ENCODE measurements at places on chromosomes 3 and 15.
A peak's percentile ranks its signal among the peaks of the same experiment; 100 is the strongest.

DNA sequence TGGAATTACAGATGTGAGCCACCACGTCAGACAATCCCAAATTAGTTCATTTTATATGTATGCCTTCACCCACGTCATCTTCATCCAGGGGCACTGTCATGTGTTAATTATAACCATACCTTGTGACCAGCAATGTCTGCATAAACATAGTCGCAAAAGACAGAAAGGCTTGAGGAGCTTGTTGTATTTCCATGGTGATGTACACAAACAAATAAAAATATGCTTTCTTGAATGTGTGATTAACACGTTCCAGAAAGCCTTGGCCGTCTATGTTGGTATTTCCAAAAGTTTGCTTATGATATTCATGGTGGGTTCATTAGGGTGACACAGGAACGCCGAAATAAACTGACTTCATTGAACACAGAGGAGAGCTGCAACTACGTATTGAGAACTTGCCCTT, 524.7 kb upstream of the ZNF717 start:
- DNase-seq: no peak

DNA sequence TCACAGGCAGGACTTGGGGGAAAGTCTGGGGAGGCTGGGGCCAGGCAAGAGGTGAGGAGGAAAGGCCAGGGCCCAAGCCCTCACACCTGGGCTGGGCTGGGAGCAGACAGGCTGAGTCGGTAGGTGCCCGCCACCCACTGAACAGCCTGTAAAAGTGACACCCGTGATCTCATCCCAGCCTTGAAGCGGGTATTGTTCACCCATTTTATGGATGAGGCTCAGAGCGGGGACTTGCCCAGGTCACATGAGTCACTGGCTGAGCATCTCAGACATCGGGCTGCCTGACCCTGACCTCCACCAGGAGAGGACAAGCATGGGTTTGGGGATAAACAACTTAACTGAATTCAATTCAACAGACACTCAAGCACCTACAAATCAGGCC, 52.0 kb upstream of the CTSH start:
- DNase-seq: no peak

DNA sequence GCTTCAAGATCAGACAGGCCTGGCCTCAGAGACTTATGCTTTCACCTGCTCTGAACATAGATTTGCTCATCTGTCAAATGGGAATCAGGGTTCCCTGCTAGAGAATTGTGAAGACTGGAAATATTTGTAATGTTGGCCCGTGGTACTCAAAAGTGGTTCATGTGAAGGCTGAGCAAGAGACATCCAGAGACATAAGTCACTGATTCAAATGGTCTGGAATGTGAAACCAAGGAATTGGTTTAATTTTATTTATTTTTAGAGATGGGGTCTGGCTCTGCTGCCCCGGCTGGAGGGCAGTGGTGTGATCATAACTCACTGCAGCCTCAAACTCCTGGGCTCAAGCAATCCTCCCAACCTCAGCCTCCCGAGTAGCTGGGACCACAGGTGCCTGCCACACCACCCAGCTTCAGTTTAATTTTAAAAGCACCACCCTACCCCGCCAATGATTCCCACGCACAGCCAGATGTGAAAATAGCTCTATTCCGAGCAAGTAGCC, 60.1 kb downstream of the DAPK2 start:
- no peak for DNase-seq

DNA sequence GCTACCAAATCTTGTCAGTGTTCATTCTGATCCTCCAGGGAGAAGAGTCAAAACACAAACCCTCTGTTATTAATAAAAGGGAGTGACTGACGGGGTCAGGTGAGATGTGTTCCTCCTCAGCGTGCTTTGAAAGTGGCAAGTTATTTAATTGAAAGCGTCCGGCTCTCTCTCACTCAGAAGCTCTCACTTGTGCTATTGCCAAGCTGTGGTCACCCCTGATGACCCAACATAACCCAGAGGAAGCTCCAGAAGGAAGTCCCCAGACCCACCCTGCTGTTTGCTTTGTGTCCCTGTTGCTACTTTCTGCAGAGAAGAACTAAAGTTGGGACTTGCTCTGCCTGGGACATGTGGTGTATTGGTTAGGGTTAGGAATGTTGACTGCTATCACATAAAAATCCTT, 235.6 kb downstream of the EDEM1 start:
- DNase-seq: no peak

GRCh38 chr3:30195352-30195751, 411.0 kb upstream of the TGFBR2 start:
- DNase-seq: no peak

DNA sequence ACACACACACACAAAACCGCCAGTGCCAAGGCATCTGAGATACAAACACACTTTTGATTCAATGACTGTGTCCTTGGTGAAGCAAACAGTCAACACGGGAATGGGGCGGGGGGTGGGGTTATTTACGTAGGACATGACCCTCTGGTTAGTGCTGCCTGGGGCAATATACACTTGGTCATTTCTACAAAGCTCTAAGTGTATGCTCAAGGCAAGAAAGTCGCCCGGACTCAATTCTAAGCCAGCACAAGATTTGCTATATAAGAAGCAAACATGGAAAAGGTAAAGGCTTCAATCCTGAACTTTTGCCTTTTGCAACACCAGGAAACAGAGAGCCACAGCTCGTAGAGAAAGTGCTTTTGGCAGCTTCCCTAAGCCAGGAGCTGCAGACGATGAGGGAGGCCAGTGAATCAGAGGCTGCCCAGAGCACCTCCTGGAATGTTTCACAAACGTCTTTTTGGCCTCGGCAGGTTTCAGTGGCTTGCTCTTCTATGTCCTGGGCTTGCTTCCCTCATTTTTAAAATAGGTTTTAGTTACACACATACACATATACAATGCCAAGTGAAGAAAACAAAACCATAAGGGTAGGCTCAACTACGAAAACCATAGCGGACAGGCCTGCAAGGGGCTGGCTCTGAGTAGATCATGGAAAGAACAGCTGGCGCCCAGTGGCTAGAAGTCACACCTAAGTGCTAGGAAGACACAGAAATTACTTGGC, 73.6 kb downstream of the TM4SF4 start:
- DNase-seq: no peak

DNA sequence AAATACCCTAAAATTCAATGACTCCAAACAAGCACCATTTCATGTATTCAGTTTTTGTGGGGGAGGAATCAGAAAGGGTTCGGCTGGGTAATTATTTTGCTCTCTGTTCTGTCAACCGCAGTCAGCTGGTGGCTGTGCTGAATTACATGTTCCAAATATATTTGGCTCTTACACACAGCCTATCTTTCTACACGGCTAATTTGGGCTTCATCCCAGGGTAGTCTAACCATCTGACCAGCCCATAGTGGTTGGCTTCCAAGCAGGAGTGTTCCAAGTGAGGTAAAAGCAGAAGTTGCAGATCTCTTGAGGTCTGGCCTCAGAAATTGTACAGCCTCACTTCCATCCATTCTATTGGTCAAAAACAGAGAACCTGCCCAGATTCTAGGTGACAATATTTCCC, 760.8 kb upstream of the SEMA6D start:
- DNase-seq: no peak

DNA sequence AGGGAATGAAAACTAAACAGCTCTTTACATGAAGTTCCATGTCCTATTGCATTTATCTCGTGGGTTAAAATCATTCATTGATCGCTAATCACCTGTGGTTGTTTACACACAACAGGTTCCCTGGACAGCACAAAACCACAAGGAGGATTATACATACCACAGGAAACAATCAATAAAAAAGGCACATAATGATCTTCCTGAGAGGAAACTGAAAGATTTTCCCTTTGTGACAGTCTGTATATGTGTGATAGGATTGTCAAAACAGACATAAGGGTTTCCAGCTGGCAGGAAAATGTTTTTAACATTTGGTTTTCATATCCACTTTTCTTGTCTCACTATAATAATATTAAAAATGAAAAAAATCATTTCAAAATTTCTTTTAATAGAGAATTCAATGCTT, 541.8 kb downstream of the NLGN1 start:
- DNase-seq: no peak

GRCh38 chr3:85567071-85567676, 608.4 kb downstream of the CADM2 start:
- no peak for DNase-seq

- DNase-seq: peak; percentile 82
These were observed 40.5 kb downstream of the SH3BP5 start for GRCh38 chr3:15291589-15292541.

GRCh38 chr3:197019021-197019420, 10.6 kb downstream of the MELTF start:
- DNase-seq: no peak

GRCh38 chr15:51314391-51315337, 23.7 kb downstream of the CYP19A1 start:
- no peak for DNase-seq

GRCh38 chr3:53682807-53683206, 163.4 kb downstream of the CHDH start:
- DNase-seq: no peak

DNA sequence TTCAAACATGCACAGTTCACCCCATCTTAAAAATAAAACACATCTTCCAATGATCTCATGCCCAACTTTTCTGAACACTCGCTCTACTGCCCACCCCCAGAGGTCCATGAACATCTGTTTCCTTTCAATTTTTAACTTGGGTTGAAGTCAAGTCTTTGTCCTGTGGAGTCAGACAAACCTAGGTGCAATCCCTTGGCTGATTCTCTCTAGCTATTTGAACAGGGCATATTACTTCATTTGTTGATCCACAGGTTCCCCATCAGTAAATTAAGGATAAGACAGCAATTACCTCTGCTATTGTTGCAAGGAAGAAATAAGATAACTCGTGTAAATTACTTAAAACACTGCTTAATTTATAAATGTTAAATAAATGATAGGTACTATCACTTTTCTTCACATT, 180.1 kb downstream of the CNTN3 start:
- DNase-seq: no peak

- DNase-seq: no peak
These were observed 4.9 kb upstream of the PODXL2 start for GRCh38 chr3:127624063-127624462.

DNA sequence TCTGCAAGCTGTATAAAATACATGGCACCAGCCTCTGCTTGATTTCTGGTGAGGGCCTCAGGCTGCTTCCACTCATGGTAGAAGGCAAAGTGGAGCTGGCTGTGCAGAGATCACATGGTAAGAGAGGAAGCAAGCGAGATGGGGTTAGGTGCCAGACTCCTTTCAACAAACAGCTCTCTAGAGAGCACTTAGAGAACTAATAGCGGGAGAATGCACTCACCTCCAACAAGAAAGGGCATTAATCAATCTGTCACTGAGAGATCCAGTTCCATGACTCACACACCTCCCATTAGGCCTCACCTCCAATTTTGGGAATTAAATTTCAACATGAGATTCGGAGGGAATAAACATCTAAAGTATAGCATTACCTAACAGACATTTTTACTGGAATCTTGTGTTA, 644.1 kb upstream of the ARRDC4 start:
- no peak for DNase-seq

GRCh38 chr3:60633644-60634043, 617.6 kb downstream of the FHIT start:
- no peak for DNase-seq

DNA sequence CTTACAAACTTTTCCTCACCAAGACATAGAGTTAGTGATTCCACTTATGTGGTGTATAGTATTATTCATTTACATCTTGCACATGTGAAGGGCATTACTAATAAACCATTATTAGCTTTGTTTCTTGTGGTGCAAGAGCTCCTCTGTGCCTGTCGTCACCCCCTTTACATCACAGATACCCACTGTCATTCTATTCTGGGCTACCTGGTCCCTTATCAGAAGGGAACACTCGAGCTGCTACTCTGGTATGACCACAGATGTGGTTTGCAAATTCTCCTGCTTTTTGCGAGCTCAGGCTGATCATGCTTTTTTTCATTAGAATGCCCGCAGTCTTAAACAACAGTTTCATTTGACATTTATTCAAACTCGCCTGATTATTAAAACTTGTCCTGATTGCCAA, 13.9 kb upstream of the SENP2 start:
- DNase-seq: no peak

- peak; percentile 33 for DNase-seq
These were observed 197.4 kb downstream of the KLHL25 start for GRCh38 chr15:85597155-85597815.

DNA sequence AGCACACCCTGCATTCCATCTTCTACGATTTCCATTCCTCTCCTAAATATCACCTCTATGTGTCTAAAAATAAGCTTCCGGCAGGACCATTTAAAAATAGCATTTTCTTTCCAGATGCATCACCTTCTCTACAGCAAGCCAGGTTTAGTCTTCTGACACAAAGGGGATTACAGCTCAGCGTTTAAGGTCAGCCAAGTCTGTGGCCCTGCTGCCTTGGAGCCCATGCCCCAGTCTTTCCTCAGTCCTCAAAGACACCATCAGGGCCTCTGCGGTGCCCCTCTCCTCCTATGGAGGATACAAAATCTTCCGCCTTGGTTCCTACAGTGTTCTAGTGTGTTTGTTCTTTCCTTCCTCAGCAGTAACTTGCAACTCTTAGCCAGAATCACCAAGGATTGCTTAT, 3.8 kb downstream of the SELENOS start:
- no peak for DNase-seq

- DNase-seq: no peak
These were observed 101.6 kb upstream of the RAD18 start for GRCh38 chr3:9064850-9065249.

GRCh38 chr15:90683371-90683770, 33.8 kb upstream of the BLM start:
- no peak for DNase-seq

- DNase-seq: no peak
These were observed 465.5 kb downstream of the SI start for GRCh38 chr3:164612751-164613150.

DNA sequence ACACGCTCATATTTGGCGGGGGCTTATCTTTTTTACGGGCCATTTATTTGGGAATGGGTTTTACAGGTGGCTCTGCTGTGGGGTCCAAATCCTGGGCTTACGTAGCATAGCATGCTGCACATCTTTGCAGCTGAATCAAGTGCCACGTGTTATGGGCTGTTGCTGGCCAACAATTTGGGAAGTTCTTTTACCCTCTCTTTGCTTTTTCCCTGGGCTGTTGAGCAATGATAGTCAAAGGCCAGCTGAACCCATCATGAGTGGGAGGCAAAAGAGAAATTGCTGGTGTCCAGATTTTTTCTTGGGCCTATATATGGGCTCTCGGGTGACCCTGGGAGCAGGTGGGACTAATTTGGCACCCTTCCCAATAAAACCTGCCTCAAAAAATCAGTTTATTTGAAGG, 209.3 kb upstream of the SATB1 start:
- DNase-seq: no peak

DNA sequence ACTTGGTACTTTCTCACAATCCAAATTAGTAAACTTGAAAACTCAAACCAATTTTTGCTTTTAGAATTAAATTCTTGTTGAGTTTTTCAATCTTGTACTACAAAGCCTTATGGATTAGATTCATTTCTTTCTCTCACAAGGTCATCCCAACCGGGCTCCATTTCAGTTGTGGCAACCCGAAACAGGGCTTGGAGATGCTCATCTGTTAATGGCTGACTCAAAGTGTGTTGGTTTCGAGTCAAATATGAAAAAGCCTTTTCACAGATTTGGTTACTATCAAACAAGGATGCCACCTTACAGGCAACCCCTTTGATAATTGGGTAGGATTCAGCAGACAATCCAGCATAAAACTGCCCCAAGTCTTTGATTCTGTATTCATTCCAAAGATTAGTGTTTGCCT, 1.8 kb downstream of the EPM2AIP1 start:
- no peak for DNase-seq
